ENCODE measurements at places on chromosomes 1 and 21.

DNA sequence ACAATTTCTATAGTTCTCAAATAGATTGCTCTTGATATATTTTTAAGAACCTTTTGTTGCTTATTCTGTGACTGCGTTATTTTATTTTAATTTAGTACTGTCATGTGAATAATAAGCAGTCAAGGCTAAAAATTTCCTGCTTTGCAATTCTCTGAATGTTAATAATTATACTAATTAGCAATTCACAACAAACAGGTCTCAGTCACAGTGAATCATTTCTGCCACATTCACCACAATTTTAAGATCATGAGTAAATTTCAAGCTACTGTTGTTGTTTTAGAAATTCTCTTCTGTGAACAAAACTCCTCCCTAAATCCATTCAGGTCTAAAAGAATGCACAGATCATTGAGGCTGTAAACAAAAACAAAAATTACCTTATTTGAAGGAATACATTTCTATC, 339.6 kb upstream of the DPYD start:
- DNase-seq: no peak

DNA sequence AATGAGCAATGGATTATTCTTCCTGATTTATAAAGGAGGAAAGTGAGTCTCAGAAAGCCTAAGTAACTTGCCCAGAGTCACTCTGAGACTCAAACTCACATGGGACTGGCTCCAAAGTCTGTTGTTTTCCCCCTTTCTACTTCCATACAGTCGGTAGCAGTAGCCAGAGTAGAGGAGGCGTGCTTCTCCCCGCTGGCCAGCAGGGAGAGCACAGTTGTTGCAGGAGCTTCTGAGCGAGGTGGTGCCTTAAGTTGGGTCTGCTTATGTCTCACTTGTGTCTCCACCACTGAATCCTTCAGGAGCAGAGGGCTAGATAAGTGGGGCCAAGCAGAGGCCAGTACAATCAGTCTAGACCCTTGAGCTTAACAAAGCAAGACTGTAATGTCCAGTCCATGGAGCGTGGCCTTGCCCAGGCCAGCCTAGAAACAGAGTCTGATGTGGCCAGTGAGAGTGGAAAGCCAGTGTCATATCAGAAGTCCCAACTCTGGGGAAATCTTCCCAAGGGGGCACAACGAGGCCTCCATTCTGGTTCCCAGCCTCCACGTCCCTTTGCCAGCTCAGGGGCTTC, 181.9 kb downstream of the ZSCAN20 start:
- no peak for DNase-seq

DNA sequence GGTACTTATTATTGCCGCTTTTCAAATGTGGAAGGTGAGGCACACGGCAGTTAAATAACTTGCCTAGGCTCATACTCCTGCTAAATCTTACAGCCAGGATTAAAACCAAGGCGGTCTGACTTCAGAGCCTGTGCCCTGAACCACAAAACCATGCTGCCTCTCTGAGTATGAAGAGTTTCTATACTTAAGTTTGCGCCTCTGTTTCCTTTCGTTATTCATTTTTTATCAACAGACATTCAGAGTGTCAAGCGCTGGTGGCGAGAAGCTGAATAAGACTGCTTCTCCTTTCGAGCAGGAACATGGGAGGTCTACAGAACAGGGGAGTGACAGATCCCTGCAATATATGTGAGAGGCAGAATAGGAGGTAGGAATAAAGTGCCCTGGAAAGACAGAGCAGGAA, 96.0 kb upstream of the DUSP10 start:
- DNase-seq: no peak

GRCh38 chr1:54857746-54858561, 29.0 kb downstream of the DHCR24 start:
- DNase-seq: no peak

DNA sequence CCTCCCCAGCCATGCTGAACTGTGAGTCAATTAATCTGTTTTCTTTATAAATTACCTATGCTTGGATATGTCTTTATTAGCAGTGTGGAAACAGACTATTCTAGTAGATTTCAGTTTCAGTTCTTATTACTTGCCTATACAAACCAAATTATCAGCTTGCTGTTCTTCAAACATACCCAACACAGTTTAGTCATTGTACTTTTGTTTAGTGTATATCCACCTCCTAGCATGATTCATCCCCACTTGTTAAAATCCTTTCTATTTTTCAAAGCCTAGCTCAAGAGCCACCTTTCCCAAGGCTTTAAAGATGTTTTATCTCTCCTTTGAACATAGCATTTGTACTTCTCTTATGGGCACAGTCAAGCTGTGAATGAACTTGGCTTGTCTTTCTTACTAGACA, 195.6 kb upstream of the ZRANB2 start:
- no peak for DNase-seq

DNA sequence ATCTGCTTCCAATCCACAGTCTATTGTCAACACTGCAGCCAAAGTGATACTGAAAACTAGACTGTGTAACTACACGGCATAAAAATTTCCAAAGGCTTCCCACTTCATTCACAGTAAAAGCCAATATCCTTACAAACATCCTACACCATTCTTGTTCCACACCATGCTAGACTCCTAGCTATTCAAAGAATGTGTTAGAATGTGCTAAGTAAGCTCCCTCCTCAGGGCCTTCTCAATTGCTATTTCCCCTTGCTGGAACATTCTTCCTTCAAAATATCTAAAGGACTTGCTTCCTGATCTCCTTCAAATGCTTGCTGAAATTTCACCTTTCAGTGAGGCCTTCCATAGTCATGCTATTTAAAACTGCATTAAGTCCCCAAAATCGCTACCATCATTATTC, 228.1 kb downstream of the AKT3 start:
- DNase-seq: no peak
